ENCODE measurements at places on chromosomes 2 and 18. TPM values are rescaled to one million over a fixed set of nuclear protein-coding genes. Genes with fewer than 3 reads are reported as not detected.

Gene CFC1
- total RNA-seq: 2.0 TPM

Gene RUFY4
- total RNA-seq: 0.37 TPM

DNA sequence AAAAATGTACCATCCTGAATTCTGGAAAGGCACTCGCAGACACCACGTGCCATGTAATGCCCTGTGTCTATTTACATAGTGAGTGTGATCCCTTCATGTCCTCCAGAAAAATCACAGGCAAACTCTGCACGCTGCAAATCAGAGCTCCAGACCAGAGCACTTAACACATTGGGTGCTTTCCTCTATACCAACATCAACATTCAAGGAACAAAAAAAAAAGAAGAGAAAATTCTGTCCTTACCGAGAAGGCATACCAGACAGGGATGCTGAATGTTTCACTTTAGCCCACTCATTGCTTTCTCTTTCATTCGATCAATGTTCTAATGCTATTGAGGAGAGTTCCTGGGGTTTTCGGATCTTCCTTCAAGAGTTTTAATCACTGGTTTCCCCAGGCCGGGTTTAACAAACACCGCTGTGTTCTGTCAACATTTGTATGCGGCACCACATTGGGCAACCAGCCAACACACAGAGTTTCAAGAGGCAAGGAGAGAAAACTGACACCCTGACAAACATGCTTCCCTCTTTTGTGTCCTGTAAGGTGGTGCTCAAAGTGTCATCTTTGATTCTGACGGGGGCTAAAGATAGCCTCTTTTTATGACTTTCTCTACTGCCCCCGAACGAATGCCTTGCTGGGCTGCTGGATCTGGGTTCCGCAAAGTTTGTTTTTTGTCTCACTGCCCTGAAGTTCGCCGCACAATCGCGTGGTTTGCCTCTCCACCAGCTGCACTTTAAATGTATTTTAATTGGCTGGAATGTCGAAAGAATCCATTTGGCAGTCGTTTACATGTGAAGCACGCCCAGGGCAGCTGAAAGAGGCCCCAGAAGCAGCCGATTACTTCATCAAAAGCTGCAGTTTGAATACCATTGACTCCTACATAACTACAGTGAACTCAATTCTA is 106.4 kb upstream of the NCKAP5 start:
- peak overlapping the region; percentile 1 for H3K4me3 ChIP-seq
- DNase-seq: peak; percentile 55
- peaks cover 8% of the 10 kb centered on the region for H3K4me1 ChIP-seq
- no peaks in the 10 kb centered on the region for H3K27me3 ChIP-seq
- no peaks in the 10 kb centered on the region for H3K36me3 ChIP-seq
- H3K27ac ChIP-seq: peak overlapping the region; percentile 7

- no peaks in the 10 kb centered on the region for H3K4me1 ChIP-seq
- DNase-seq: no peak
- no peaks in the 10 kb centered on the region for H3K36me3 ChIP-seq
- no peaks in the 10 kb centered on the region for H3K27me3 ChIP-seq
These were observed 2.1 kb upstream of the PID1 start for GRCh38 chr2:229273006-229273722.

DNA sequence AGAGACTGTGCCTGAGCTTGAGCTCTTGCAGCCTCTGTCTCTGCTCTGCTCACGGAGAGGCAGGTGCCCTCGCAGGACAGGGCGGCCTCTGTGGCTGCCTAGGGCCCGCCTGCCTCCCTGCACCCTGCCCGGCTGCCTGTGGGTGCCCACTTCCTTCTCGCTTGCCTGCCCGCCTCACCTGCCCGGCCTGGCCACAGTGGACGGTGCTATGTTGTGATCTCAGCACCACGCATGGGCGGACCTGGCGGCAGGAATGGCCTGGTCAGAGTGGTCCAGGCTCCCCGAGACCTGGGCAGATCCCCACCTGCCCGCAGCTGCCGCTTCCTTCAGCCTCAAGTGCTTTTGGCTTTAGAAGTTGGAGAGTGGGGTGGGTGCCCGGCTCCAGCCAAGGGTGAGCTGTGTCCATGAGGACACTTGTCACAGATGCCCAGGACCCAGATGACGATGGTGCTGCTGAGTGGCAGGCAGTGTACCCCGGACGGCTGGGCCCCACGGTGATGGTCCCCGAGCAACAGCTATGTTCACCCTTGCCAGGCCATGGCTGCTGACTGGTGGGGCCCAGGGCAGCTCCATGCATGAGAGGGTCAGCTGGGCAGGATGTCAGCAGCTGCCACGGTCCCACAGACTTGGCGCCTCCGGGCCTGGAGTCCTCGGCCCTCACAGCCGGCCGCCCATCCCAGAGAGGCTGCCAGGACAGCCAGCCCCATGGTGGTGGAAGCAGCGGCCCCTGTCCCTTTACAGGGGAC is 25.3 kb downstream of the RTP5 start:
- no peak overlapping the region for H3K4me3 ChIP-seq
- H3K27ac ChIP-seq: peak overlapping the region; percentile 80
- no peaks in the 10 kb centered on the region for H3K27me3 ChIP-seq
- peaks cover 19% of the 10 kb centered on the region for H3K4me1 ChIP-seq

DNA sequence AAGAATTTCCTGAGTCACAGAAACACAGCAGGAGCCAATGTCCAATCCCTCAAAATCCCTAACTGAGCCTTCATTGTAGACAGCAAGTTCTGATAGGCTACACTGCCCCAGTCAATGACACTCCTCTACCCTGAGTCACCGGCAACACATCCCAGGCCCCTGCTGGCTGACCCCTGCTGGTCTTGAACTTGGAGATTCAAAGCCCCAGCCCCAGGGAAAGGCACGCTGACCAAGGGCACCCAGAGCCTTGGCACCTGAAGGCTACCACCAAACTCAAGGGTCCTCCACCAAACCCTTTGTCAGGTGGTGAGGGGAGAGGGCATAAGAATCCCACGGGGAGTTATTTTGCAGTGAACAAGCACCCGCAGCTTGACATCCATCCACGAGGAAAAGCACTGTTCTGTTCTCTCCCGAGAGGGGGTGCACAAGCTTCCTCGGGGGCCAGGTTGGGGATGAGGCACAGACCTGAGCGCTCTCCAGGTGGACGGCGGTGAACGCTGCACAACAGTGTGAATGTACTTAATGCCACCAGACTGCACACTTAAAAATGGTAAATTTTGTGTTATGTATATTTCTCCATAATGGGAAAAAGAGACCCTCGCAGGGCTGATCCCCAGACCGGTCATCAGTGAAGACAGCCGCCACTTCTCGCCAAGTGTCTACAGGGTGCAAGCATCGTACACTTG is 46.9 kb downstream of the TFCP2L1 start:
- H3K27me3 ChIP-seq: no peaks in the 10 kb centered on the region
- H3K36me3 ChIP-seq: no peaks in the 10 kb centered on the region
- H3K4me1 ChIP-seq: no peaks in the 10 kb centered on the region
- no peak overlapping the region for H3K27ac ChIP-seq

DNA sequence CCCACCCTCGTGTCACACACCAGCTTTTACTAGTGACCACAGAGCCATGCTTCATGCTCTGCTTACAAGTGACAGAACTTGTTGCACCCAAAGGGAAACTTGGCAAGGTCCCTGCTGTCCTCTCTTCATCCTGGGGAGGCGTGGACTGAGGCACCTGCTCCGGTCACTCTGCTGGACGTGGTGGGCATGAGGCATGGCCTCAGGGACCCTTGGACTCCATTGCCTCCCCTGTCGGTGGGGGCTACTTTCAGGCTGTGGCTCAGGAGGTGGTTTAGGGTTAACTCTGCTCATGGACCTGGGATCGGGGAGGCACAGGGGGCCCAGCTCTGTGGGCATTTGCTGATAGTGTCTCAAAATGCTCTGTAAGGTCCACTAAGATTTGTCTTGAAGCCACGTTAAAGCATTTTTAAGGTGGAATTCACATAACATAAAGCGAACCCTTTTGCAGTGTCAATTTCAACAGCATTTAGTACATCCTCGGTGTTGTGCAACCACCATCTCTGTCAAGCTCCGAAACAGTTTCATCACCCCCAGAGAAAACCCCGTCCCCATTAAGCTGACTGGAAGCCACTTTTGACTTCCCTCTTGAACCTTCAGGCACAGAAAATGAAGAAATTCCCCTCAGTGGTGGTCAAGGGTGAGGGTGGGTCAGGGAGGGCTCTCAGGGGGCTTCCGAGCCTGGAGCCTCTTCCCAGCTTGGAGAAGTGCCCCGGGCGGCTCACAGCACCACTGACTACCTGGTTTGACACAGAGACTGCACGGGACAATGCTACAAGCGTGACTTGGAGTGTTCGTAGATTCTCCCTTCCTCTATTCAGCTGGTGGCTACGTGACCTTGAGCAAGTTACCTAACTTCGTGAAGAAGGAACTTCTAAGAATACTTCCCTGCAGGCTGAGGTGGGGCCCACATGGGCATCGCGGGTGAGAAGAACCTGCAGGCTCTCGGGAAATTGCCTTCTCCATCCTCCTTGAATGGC is 100.0 kb upstream of the HDAC4 start:
- H3K27ac ChIP-seq: no peak overlapping the region
- H3K27me3 ChIP-seq: no peaks in the 10 kb centered on the region
- H3K4me3 ChIP-seq: no peak overlapping the region
- peaks cover 14% of the 10 kb centered on the region for H3K4me1 ChIP-seq

DNA sequence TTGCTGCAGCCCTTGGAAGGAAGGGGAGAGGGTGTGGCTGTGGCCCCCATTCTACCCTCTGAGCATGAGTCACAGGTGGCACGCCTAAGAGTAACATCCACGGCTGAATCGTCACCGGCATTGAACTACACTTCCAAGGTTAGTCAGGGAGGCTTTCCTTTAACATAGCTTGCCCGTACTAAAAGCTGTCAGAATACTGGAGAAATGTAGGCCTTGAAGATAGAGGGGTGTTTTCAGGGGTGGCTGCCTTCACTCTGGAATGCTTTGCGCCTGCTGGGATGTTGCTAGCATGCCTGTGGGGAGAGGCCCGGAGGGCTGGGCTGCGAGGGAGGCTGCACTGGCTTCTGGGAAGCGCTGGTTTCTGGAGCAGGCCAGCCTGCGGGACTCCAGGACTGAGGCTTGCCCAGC is 333.7 kb downstream of the AGAP1 start:
- H3K36me3 ChIP-seq: no peaks in the 10 kb centered on the region
- no peak overlapping the region for H3K27ac ChIP-seq
- no peaks in the 10 kb centered on the region for H3K4me1 ChIP-seq
- no peak for DNase-seq
- H3K4me3 ChIP-seq: no peak overlapping the region
- no peaks in the 10 kb centered on the region for H3K27me3 ChIP-seq

Measured in testis (tissue), 5 donors.